ENCODE measurements at places on chromosomes 12 and 14.

DNA sequence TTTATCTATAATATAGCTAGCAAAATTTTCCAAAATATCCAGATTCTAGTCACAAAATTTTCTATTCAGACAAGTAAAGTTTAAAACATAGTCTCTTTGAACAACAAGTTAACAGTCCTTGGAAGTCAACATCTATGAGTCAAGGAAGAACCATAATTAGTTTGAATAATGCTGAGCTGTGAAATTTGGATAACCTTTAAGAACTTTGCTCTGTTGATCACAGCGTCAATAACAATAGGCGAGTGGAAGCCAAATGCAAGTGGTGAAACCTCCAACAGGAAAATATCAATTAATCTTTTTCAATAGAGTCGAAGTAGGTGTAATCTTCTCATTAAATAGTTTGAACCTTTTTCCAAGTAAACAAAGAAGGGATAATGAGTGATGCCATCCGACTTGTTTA is 466.6 kb downstream of the FOXG1 start:
- DNase-seq = peak; percentile 49

DNA sequence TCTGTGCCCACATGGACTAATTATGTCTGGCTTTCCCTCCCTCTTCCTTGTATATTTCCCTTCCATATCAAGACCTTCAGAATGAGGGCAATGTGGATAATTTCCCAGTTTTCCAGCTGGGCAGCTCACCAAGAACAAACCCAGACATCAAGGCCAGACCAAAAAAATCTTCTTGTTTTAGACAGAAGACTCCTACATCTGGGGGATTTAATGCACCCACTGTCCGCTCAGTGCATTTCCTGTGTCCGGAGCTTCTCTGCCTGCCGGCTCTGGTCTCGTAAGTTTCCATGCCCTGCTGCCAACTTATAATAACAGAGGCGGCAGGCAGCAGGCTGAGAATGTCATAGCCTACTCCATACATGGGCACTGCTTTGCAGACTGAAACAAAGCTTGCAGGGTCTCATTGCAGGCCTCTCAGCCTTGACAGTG is 207.2 kb upstream of the BCL2L14 start:
- no peak for DNase-seq

DNA sequence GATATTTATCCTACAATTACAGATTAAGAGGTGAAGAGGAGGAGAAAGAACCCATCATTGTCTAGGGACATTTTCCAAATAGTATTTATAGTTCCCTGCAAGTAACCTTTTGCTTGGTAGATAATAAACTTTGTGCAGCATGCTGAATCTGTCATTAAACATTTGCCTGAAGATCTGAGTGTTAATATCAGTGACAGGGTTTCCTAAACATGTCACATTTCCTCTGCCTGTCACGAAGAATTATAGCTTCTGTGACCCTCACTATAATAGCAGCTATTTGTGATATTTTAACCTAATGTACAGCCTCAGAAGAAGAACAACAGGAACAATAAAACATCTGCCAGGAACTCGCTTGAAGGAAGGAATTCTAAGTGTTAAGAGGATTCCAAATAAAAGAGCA is 350.3 kb downstream of the GXYLT1 start:
- DNase-seq = no peak

- DNase-seq = no peak
These were observed 125.6 kb upstream of the FGD4 start for GRCh38 chr12:32273712-32274111.

DNA sequence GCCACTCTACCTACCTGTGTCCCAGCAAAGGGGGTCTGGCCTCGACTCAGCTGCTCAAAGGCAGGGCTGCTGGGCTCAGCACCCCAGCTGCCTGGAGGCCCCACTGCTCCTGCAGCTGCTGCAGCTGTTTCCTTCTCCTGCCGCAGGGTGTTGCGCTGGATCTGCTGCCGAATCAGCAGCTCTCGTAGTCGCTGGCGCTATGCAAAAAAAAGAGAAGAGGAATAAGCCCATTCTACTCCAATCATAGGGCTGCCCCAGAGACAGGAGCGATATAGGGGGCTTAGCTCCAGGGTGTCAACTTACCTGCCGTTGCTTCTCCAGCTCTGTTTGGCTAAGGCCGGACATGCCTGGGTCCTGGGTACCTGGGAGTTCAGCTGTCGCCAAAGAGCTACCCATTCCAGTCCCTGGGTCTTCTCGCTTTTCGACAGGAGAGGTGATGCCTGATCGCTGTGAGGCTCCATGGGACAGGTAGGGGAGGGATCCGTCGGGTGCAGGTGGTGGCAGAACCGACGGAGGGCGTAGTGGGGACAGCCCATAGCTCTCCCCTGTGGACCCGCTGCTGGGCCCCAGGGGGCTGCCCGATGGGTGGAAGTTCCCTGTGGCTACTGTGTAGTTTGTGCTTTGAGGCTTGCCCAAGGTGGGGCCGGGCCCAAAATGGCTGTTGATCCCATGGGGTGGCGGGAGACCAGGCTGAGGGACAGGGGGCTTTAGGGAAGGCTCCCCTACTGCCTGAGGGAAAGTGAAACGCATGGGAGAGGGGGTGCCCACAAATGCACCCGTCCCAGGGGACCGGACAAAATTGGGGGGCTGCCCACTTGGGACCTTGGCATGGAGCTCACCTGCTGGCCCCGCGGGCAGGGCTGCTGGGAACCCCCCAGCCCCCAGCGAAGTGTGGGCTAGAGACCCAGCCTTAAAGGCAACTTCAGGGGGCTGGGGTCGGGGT is 20.9 kb downstream of the KMT2D start:
- DNase-seq = no peak

- peak; percentile 86 for DNase-seq
These were observed 28.9 kb upstream of the TMX1 start for GRCh38 chr14:51211149-51211548.

GRCh38 chr12:3204730-3205531 is 127.8 kb downstream of the TSPAN9 start:
- peak; percentile 70 for DNase-seq

- DNase-seq = no peak
These were observed 1.0 kb upstream of the BTG1 start for GRCh38 chr12:92146497-92147224.

DNA sequence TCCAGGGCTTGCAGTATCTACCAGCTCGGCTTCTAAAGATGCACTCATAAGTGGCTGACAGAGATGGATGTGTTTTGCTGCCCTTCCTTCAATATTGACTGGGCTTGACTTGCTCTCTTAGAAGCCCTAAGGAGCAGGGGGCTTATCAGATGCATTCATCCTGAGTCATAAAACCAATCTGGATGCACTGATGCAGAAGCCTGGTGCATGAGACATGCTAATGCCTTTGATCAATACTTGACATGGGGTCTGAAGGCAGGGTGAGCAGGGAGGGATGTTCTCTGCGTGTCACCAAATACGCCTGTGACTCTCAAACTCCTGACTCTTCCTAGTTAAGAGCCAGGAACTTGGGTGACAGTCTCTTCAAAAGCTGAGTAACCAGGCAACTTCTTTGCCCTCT is 77.8 kb upstream of the HSPB8 start:
- DNase-seq = no peak

DNA sequence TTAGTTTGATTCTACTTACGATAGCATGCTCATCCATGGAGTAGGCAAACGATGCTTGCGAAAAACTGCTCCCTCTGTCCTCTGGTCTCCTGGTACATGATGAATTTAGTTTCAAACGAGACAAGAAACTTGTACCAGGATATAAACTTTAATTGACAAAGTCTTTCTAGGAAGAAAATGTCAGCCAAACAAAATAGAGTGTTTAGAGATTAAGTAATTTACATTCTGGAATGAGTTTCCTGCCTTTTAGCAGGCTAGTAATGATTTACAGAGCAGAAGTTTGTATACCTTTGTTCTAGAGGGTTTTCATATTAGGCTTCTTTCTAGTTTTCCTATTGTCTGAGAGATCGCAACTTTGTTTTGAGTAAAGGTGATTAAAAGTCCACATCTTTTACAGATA is 206.9 kb downstream of the RPL10L start:
- no peak for DNase-seq

- peak; percentile 19 for DNase-seq
These were observed at the start of gene TBC1D30 for GRCh38 chr12:64824500-64825142. Gene TBC1D30 (plus strand): TSS chr12:64824647. CDS start chr12:64824880, 233 bp downstream.

DNA sequence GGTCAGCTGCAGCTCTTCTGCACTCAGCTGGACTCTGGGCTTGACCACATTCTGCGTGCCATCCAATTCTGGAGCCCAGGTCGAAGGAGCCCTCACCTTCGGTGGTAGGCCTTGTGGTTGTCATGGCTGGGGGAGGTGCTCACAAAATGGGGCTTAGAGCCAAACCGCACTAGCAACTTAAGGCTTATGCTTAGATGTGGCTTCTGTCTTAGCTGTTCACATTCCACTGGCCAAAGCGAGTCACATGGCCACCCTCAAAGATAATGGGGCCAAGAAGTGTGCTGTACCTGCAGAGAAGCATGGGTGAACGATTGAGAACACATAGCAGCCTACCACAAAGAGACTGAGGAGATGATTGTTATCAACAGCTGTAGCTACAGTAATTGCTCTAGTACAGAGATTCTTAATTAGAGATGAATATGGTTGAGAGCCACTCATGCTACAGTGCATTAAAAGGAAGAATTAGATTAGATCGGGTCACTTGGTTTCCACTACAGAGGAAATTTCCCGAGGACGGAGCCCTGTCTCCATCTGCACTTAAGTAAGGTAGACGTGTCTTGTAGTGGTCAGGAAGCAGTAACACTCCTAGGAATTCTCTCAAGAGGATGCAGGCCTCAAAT is 334.6 kb upstream of the FKBP4 start:
- no peak for DNase-seq

Data from NCI-H1694 (cell line).